ENCODE measurements at places on chromosomes 1 and 21.

- no peak for DNase-seq
Measured at GRCh38 chr1:205446828-205447227, 9.0 kb downstream of the BLACAT1 start.

- no peak for DNase-seq
Measured at GRCh38 chr21:41168391-41169257, 664 bp downstream of the BACE2 start.

DNA sequence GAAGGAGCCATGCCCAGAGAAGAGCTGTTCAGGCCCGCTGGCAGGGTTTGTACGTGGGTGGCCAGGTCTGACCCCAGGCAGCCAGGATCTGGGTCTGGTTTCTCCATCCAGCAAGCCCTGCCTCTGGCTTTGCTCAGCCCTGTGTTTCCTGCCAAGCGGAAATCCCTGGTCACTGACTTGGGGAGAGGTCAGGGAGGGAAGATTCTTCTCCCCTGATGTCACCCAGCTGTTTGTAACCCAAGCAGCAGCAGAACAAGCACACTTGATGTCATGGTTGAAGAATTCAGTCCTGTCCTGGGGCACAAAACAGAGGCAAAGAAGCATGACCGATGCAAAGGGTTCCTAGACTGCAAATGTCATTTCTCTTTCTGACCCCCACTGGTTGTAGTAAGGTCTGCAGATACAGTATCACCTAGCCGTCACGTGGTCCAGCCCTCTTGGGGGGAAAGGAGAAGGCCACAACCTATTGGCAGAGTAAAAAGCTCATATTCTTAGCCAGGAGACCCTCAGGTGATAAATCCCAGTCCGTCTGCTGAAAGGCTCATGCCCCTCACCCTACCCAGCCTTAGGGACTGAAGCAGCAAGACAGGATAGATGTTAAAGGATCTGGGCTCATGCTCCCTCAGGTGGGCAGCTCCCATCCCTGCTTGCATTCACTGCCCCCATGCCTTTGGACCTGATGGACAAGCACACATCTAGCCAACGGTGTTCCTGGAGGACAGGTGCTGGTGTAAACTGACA, 120.9 kb downstream of the SYT2 start:
- DNase-seq = no peak

GRCh38 chr1:53396573-53397268, 62.5 kb upstream of the DMRTB1 start:
- no peak for DNase-seq

DNA sequence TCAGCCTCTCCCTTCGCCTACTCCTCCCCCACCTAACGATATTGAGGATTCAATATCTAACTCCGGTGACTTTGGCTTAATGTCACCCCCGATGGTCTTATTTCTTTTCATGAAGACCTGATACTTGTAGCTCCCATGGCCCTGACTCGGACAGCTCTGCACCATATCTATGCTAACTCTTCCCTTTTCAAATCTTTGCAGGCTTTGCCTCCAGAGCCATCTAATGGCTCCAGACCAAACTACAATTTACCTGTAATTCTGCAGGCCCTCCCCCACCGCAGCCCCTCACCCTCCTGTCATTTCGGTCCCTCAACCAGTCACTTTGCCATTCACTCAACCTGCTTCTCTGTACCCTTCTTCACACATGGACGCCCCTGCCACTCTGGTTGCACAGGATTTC, 7.9 kb upstream of the GSTM5 start:
- no peak for DNase-seq

DNA sequence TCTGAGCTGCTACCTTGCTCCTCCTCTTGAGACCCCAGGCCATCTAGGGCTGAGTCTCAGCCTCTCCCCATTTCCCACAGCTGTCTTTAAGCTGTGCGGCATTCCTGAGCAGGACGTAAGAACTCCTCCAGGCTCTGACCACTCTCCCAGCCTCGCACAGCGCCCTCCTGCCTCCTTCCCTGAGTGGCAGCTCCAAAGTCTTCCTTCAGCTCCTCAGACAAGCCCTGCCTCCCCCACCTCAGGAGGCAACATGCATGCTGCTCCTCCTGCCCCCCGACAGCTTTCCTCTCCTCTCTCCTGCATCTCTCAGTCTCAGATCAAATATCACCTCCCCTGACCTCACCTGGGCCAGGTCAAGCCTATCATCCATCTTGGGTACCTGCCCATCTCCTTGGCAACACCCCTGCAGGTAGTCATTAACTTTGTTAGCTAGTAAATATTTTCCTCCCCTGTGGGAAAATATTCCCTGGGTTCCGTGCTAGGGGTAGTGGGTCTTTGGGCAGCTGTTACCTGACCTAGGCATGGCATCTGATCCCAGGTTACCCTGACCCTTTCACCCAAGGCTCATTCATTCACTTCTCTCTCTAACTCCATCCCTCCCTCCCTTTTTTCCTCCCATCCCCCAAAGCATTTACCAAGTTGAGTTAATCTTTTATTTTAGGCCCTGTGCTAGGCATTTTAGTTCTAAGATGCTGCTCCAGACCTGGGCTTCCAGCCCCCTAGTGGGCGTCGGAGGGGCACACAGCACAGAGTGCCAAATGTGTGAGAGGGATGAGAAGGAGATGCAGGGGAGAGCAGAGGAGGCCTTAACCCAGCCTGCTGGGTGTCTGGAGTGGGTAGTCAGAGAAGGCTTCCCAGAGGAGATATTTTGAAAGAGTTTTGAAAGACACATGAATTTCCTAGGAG, 419.9 kb downstream of the PTPRU start:
- no peak for DNase-seq

DNA sequence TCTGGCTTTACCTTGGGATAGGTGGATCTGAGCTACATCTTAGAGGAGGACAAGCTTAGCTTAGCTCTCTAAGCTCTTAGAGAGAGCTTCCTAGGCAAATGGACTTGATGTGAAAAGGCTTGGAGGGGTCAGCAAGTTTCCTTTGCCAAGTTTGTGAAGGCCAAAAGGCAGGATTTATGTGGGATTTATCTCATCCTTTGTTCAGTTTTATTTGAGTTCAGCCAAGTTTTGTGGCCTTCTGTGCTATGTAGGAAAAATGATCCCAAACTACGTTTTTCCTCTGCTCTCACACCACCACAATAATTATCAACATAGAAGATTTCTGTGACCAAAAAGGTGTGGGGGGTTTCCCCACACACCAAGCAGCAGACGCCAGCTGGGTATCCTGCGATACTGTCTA, 26.0 kb upstream of the RNF11 start:
- no peak for DNase-seq

GRCh38 chr1:47686731-47687630, 249.1 kb downstream of the FOXD2 start:
- no peak for DNase-seq

DNA sequence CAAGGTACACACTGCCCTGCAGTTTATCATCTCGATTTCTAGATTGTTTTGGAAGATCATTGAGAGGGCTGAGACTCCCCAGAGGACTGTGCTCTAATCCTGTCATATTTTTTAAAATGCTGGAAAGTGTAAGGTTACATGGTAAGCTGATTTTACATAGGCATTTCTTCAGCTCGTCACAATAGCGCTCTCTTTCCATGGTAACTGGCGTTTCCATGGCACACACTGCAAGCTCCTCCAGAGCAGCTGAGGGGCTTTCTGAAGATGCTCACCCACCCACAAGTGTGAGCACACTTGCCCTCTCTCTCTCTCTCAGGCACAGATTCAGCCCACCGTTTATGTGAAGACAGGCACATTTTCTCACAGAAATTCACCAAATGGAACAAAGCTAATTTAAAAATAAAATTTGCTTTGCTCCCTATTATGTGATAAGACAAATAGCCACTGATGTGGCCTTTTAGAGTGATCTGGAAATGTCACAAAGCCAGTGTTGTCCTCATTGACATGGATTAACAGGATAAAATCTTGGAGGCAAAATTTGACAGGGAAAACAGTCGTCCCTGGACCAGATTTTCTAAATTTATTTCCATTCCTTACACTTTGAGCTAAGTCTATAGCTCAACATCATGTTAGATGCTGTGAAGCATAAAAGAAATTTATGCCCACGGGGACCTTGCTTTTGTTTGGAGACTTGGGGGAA, 421.5 kb downstream of the RWDD3 start:
- DNase-seq = no peak

DNA sequence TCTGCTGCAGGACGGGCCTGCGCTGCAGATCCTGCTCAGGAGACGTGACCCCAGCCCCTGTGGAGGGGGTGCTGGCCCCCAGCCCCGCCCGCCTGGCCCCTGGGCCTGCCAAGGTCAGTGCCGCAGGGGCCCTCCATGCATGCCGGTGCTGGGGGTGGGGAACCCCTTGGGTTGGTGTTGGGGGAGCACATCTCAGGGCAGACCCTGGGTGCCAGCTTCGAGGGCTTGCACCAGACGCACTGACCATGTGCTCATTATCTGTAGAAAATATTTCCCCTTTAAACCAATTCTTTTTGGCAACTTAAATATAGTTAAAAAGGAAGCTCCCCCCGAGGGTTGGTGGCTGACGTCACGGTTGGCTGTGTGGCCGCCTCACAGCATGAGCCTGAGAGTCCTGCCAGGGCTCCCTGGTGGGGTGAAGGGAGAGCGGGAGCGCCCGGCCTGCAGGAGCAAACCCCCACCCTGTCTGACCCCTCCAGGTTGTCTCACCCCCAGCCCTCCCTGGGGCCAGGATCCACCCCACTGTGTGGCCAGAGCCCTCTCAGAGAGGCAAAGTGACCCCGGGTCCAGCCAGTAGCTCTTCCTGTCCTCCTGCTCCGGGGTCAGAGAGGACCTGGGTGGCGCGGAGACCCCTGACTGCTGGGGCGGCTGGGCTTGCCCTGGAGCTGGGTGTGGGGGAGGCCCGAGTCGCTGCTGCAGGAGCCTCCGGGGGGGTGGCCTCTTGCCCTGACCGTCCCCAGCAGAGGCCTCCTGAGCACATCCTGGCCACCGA, 5.3 kb upstream of the PFKL start:
- no peak for DNase-seq

DNA sequence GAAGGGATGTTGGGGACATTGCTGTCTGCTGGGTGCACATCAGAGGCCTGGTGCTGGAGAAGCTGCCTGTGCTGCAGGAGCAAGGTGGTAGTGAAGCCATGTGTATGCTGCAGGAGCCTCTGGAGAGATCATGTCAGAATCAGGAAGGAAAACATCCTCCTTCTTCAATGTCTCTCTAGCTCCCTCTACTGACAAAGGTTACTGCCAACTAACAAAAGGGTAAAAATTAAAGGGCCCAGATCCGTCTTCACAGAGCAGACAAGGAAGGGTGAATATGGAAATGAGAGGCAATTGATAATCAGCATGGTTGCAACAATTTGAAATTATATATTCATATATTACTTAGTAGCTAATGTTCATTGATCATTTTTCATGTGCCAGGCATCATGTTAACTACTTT, 32.2 kb downstream of the FAM177B start:
- DNase-seq = no peak

DNA sequence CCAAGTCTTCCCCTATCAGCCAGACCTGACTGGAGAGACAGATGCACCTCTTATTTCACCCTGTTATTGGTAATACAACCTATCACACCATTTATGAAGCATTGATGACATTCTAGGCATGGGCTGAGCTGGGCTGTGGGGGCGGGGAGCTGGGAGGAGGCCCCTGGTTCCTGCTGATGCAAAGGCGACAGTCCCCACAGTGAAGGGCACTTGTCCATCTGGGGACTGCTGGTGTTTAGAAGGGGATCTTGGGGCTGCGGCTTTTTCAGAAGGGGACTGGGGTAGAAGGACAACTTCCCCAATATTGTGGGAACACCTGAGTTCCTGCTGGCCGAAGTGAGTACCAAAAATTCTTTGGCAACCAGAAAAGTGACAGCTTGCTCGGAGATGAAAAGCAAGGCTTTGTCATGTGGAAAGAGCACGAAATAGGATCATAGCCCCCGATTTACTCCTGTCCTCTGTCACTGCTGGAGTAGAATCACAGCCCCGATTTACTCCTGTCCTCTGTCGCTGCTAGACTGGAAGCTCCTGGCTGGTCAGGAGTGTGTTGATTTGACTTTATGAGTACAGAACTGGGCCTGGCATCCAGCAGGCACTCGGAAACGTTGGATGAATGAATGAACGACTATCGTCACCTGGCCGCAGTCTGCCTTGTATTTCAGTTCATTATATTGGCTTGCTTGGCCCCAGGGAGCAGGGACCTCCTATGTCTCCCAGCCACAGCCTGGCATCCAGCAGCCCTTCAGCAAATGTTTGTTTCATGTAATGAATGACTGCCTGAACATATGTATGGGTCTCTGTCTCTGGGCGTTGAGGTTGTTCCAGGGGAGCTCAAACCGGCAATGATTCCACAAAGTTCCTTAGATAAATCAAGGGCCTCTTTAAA, 16.5 kb upstream of the ETV3L start:
- DNase-seq = no peak

GRCh38 chr21:39667353-39667891, 54.7 kb downstream of the B3GALT5 start:
- DNase-seq = no peak

DNA sequence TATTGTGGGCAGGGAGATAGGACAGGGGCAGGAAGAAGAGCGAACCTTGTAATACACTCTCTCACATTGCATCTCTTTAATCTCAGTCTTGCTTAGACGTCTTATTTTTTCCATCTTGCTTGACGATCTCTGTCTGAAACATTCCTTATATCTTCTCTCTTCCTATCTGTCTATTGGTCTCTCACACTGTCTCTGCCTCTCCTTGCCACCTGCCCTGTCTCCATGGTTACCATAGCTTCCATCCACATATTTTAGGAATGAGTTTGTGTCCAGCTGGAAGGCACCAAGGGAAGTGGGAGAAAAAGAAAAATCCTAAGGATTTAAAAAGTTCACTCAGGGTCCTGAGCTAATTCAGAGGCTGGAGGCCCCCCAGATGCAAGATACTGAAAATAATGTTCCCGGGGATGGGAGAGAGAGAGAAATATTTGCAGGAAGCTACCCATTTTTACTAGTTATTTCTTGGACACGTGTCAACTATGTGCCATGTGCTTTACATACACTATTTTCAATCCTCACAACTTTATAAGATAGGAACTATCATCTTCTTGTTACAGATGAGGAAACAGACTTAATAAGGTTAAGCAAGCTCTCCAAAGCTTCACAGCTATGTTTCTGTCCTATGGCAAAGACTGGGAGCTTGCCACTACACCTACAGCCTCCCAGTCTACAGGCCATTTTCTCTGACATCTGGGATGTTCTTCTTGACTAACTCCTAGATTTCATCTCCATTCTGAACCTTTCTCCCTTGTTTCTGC, 933 bp downstream of the ANKRD34A start:
- DNase-seq = no peak

- DNase-seq = no peak
Measured at GRCh38 chr1:193310564-193310963, 124.2 kb upstream of the B3GALT2 start.

DNA sequence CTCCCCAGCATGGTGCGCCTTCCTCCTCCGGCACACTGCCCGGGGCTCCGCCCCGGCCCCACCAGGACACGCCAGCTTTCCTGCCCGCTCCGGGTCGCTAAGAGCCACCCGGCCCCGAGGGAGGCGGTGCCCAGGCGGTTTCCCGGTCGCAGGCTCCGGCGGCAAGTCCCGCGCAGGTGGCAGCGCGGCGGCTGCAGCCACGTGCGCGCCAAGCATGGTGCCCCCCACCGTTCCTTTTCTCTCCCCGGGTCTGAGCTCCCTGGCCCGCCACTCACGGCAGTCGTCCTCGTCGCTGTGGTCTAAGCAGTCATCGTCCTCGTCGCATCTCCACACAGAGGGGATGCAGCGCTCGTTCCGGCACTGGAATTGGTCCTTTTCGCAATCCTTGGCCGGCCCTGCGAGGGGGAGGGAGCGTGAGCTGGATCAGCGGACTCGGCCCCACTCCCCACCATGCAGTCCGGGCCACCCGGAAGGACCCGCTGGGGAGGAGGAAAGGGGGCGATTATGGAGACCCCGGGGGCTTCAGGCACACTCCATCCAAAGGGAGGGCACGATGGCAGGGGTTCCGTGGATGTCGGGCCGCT, 1.2 kb downstream of the LRP8 start:
- no peak for DNase-seq

Data from stimulated activated CD4-positive, alpha-beta T cell treated with anti-CD3 and anti-CD28 coated beads, TNF-alpha, amount 100 ng/mL, for 48 hours (primary cell).